ENCODE measurements at places on chromosomes 2 and 18.

- no peak for DNase-seq
These were observed 3.0 kb upstream of the ZNF516 start for GRCh38 chr18:76498064-76498463.

DNA sequence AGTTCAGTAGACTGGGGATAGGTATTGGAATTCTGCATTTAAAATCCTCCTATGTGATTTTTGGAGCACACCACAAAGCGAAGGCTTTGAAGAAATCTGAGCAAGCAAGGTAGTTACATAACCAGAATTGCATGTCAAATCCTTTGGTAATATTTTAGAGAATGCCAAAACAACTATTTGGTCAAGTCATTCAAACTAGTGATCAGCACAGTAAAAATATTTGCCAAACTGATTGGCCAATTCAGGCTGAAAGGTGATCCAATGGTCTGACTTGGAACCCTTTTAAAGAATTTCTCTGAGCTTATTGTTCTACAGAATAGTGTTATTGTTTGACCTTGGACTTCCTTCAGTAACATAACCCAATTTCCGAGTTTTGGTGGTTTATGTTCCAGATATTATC lies 214.2 kb upstream of the ETAA1 start:
- no peak for DNase-seq

DNA sequence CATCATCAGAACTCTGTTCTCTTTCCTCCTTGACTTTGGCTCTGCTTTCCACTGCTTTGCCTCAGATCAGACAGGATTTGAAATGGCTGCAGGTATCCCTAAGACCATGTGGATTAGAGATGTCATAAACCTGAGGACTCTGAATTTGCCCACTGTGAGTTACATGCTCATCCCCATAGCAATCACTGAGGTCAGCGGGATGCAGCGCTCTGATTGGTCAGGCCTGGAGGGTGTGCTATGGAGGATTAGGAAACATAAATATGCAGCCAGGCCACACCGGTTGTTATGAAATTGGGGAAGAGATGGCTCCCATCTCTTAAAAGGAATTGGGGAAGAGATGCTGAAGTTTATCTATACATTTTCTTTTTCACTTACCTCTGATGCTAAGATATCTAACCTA lies 73.7 kb upstream of the DNAJC10 start:
- peak; percentile 15 for DNase-seq

DNA sequence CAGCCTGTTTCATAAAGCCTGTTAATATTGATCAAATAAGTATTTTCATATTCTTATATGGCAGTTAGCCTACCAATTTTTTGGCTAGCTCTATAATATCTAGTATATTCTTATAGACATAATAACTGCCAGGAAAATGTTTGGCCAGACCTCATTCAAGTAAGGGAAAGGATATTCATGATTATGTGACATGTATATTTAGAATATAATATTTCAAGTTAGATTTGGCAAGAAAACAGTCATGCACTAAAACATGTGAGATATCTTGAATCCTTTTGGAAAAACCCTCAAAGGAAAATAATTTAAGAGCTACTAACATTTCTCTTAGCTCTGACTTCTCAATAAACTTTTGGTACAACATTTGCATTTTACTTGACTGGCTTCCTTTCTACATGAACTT lies 694.1 kb downstream of the PLCL1 start:
- no peak for DNase-seq

DNA sequence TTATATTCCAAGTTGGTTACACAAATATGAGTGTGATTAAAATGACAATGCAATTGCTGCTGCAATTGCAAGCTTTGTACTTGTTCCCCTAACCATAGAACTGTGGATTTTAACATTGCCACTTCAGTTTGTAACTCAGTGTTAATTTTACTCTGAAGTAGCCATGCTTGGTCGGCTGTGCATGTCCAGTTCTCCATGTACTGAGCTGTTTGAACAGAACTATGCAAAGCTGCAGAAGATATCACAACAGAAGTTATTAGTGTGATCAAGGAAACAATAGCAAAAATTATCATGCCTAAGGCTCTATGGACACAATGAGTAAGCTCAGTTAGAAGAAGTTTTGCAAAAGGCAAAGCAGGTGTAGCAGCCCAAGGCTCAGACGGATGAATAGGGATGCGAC lies 45.3 kb downstream of the CXCR4 start:
- DNase-seq = no peak

DNA sequence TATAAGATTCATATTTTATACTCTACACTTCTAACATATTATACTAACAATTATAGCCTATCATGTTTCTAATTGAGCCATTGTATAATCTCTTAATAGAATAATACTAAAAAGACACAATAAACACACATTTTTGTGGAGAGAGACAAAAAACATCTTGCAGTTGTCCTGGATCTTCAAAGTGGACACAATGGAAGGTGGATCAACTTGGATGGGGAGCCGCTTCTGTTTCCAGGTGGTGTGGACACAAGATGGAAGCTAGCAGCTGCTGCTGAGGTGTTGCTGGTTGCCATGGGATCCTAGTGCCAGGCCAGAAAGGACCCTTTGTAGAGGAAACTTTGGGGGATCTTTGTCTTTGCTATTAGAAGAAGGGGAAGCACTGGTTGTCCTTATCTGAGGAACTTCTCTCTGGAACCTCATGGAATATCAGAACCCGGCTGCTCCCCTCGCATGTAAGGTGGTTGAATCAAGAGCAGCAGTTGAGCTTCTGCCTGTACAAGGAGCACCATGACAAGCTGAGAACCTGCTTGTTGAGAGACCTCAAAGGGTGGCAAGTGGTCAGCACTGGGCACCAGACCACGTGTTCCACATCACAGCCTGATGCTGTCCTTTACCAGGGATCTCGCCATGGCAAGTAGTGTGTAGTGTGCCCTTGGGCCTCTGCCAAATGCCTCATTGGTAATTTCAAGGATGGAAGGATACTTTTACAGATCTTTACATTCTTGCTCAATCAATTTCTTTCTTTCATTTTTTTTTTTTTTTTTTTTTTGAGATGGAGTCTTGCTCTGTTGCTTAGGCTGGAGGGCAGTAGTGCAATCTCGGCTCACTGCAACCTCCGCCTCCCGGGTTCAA lies 232.2 kb downstream of the MYCN start:
- DNase-seq = no peak

DNA sequence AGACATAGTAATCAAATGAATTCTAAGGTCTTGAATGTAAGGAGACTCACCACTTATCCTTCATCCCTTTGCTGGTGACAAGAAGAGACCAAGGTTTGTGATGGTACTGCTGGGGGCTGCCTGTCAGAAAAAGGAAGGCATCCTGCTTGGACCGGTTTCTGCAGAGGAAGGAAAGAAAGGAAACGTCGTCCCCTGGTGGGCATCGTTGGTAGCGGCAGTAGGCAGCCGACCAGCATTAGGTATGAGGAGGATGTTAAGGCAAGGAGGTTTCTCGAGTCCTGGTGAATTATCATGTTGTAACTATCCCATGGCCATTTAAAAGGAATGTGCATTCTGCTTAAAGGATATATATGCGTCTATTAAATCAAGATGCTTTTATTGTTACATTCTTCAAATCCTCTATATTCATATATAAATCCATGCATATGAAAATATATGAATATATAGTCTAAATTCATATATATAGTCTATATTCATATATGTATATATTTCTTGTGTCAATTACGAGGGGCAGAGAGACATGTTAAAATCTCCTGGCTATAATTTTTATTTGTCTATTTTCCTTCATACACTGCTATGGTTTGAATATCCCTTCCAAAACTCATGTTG lies 94.4 kb upstream of the TGFA start:
- DNase-seq = peak; percentile 60

- no peak for DNase-seq
These were observed 111.0 kb upstream of the ODC1 start for GRCh38 chr2:10559101-10559500.

GRCh38 chr2:216315802-216316603 lies 56.3 kb downstream of the MARCHF4 start:
- DNase-seq = no peak

All from stimulated activated CD4-positive, alpha-beta T cell treated with anti-CD3 and anti-CD28 coated beads, Interleukin-4, amount 100 ng/mL, for 4 hours (primary cell).